ENCODE measurements at places on chromosomes 6 and 20. TPM values are rescaled to one million over a fixed set of nuclear protein-coding genes. Genes with fewer than 3 reads are reported as not detected.
A peak's percentile ranks its signal among the peaks of the same experiment; 100 is the strongest.

HRH3 gene
- not detected for total RNA-seq

- peaks cover 36% of the 10 kb centered on the region for H3K27me3 ChIP-seq
- DNase-seq, result no peak
- no peaks in the 10 kb centered on the region for H3K36me3 ChIP-seq
- H3K4me3 ChIP-seq, result no peak overlapping the region
- H3K4me1 ChIP-seq, result peaks cover 15% of the 10 kb centered on the region
Observed at GRCh38 chr6:32436995-32437836, 2.5 kb upstream of the HLA-DRA start.

DNA sequence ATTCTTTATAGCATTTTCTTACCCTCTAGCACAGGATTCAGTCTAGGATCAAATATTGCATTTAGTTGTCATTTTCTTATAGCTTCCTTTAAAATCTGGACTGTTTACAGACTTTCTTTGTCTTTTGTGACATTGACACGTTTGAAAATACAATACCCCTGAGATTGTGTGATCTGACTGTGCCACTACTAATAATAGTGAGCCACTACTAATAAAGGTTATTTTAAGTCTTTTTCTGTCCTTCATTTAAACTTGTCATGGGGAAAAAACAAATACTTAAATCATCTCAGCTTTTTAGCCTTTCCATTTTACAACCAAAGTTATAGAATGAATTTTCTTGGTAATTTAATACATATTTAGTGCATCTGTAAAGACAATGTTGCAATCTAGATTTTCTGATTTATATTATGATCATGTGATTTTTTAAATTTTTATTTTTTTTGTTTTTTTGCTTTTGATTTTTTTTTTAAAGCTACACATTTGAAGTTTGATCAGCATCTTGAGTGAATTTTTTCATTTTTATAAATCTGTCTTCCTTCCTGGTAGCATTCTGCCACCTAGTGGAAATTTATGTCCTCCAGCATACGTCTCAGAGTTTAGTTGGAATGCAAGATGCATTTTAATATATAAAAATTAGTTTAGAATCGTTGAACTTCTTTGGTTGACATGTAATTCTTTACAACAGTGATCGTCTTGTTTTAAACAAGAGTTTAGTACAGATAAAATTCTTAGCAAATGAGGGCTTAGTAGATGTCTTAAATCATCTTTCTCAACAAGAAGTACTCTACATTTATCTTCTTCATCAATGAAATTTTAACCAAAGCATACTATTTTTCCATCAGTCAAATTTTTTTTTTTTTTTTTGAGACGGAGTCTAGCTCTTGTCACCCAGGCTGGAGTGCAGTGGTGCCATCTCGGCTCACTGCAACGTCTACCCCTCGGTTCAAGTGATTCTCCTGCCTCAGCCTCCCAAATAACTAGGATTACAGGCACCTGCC lies 119.4 kb downstream of the NCOA3 start:
- H3K4me3 ChIP-seq, result no peak overlapping the region
- H3K27ac ChIP-seq, result no peak overlapping the region
- H3K27me3 ChIP-seq, result no peaks in the 10 kb centered on the region
- H3K4me1 ChIP-seq, result peaks cover 27% of the 10 kb centered on the region
- peaks cover 43% of the 10 kb centered on the region for H3K36me3 ChIP-seq
- peak; percentile 72 for DNase-seq

- peaks cover 2% of the 10 kb centered on the region for H3K36me3 ChIP-seq
- H3K4me1 ChIP-seq, result peaks cover 38% of the 10 kb centered on the region
Observed at GRCh38 chr6:45830441-45831139, 185.1 kb downstream of the CLIC5 start.

DNA sequence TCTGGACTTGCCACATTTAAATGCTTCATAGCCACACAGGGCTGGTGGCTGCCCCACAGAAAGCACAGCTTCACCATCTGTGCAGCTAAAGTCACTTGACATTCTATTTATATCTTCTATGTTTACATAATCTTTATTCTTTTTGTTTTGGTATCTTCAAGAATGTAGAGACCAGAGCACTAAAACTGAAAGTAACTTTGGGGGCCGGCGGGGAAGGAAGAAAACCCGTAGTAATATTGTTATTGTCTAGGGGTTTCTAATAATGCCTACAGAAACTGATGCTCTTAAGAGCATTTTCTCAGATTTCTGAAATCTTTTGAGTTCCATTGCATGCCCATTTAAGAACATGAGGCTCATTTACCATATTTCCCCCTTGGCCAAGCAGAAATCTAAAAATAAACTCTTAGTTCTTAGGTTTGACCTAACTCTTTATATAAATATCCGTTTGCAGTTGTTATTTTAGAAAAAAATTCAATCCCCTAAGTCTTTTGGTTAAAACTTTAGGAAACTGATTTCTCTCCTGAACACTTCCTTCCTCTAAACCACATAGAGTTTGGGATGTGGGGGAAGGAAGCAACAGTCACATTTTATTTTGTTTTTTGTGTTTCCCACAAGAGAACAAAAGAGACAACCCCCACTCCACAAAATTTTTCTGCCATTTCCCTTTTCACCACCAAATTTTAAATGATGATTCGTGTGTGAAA lies 207.6 kb downstream of the OGFRL1 start:
- H3K4me3 ChIP-seq, result no peak overlapping the region
- no peaks in the 10 kb centered on the region for H3K4me1 ChIP-seq
- H3K36me3 ChIP-seq, result no peaks in the 10 kb centered on the region
- peaks cover 5% of the 10 kb centered on the region for H3K27me3 ChIP-seq

GRCh38 chr20:1938464-1939269 lies 43.5 kb downstream of the SIRPA start:
- H3K27ac ChIP-seq, result no peak overlapping the region
- H3K4me3 ChIP-seq, result no peak overlapping the region
- H3K27me3 ChIP-seq, result peaks cover 5% of the 10 kb centered on the region
- no peaks in the 10 kb centered on the region for H3K4me1 ChIP-seq
- no peak for DNase-seq

Data from activated CD4-positive, alpha-beta T cell treated with anti-CD3 and anti-CD28 coated beads, Interleukin-2, amount 10 ng/mL, durations not matched to agents 24 days and 14 days (primary cell).